SK-N-SH treated with all-trans-retinoic acid at 6 μM for 48 hours (cell line): ENCODE measurements at places on chromosomes 3 and 15.

DNA sequence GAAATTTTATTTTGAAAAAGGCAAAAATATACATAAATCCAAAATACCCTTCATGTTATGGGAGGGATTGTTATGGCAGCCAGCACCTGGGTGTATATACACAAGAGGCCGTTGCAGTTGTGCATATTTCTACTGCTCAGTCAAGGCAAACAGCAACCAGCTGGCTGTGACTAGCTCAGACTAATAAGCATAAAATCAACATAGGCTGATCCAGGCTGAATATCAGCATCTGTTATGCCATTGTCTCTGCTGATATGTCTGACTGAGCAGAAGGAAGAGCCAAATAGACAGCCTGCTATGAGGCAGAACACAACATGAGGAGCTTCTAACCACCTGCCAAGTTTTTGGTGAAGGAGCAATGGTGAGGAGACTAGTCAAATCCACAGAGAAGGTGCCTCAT lies 457.5 kb upstream of the ALCAM start:
- peak; percentile 84 for ATAC-seq

- peak; percentile 49 for ATAC-seq
These were observed 155.7 kb downstream of the GREM1 start for GRCh38 chr15:32873284-32874114.

DNA sequence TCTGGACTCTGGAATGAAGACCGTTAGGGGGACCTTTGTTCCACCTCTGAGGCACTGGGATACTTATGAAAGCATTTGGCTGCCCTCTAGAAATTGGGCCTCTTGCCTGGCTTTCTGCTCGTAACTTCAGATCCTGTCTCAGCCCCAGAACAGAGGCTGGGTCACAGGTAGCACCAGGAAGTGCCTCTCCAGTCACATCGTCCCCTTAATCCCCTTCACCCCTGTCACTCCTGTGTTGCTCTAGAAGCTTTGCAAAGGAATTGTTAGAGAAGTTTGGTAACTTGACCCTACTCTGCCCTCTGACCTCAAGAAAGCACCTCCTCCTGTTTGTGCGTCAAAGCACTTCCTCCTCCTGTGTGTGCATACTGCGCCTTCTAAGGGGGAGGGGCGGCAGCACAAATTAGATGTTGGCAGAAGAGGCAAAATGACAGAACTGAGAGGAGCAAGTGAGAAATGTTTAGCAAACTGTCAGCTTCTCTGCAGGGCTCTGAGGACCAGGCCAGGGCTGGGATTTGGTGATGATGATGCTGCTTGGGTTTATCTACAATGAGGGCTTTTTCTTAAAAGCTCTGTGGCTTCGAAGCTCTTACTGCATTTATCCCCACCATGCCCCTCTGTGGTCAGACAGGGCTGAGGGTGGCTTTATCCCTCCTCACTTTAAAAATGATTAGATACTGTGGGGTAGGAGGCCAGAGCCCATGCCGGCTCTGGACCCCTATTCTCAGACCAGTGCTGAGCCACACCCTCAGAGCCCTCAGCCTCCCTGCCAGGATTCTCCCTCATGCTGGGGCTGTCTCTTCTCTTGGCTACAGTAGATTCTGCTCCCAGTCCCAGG lies 76.2 kb downstream of the LARS2 start:
- ATAC-seq = no peak

DNA sequence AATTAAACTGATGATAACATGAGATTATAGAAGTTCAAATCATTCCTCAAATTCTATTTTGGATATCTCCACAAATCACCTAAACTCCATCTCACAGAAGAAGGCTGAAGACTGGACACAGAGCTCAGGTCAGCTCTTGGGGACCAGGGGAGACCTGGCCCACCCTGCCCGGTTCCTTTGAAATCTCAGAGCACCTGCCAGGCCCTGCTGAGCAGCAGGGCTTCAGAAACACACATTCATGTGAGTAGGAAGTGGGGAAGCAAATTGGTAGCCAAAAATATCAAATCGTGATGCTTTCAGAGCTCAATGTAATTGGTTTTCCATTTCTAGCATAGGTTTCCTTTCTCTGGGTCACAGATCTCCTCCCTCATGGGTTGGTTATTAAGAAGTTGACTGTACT lies 76.2 kb downstream of the OCA2 start:
- ATAC-seq = no peak

- ATAC-seq = no peak
These were observed 49.2 kb downstream of the GLCE start for GRCh38 chr15:69209661-69210060.

GRCh38 chr3:99236576-99236975 lies 335.1 kb upstream of the DCBLD2 start:
- ATAC-seq = peak; percentile 32; the same call in 2 of the 3 replicates

- ATAC-seq = no peak
These were observed 3.1 kb downstream of the CIDEC start for GRCh38 chr3:9876991-9877390.

DNA sequence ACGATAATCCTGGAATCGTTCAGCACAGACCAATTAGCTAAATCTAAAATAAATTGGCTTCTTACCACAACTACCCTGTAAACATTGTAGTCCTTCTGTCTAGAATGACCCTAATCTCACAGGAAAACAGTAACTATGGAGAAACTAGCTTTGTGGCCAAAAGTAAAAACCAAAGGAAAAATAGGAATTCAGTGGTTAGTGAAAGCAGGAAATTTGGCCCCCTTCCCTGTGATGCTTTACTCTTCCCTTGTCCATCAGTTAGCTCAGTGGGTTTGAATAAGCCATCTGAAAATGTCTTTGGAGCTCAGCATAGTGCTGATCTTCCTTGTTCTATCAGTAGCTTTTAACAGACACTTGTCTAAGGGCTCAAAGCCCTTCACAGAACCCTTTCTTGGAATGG lies 1.6 kb downstream of the NMD3 start:
- no peak for ATAC-seq

DNA sequence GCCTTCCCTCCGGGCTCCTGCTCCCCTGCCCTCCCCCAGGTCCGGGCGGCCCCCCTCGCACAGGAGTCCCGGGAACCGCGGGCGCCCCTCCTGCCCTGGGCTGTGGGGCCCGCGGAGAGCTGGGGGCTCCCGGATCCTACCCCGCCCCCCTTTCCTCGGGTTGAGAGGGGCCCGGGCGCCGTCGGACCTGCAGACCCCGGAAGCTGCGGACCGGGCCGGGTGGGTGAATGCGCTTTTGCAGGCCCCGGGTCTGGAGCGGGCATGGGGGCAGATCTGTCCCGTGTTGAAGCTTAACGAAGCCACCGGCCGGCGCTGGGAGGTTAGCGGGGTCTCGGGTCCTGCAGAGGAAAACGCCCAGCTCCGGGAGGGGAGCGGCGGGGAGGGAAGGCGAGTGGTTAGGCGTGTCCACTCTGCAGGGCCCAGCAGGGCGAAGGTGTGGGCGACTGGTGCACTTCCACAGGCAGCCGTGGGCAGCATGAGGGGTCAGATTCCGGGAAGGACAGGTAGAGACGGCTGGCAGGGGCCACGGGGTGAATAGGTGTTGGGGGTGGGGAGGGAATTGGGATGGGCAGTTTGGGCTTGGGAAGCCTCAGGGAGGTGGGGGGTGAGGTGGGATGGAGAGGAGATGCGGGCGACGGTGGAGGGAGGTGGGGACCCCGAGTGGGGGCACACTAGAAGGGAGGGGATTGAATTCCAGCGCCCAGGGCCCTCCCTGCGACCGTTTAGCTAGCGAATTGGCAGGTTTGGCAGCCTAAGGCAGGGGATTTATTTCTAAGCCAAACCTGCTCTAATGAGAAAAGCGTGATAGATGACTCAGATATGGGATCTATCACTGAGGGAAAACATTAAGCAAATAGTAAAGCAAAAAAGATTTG lies 635 bp downstream of the CD276 start:
- ATAC-seq = peak; percentile 24

DNA sequence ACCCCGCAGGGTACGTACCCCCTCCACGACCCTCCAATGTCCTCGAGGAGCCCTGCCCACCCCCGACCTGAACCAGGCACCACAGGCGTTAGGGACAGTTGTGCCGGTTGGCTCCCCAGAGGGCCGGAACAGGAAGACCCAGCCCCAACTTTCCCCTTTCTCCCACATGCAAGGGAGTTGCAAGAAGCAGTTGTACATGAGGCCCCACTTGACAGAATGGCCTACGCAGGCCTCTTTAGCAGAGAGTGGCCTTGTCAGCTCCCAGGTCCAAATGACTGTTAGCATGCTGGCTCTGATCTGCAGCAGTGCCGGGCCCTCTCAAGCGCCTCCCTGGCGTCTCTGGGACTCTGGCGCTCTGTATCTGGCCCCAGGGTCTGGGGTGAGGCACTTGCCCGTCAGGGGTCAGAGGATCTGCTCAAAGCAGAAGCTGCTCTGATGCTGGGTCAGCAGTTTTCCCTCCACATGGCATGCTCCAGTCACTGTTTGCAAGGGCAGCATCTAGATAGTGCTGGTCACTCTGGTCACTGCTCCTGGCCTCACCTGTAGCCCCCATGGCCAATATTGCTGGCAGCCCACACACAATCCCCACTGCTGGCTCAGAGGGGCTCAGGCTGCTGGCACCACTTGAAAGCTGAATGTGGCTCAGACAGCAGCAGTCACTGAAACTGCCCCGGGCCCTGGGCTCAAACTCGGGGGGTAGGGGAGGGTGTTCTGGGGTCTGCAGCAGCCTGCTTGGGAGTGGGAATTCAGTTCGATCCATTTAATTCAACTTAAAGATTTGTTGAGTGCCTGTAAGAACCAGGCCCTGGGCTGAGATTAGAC lies 254.5 kb downstream of the FAM43A start:
- no peak for ATAC-seq
